Renal cortical epithelial cell (primary cell): ENCODE measurements at places on chromosomes 2 and 18.

DNA sequence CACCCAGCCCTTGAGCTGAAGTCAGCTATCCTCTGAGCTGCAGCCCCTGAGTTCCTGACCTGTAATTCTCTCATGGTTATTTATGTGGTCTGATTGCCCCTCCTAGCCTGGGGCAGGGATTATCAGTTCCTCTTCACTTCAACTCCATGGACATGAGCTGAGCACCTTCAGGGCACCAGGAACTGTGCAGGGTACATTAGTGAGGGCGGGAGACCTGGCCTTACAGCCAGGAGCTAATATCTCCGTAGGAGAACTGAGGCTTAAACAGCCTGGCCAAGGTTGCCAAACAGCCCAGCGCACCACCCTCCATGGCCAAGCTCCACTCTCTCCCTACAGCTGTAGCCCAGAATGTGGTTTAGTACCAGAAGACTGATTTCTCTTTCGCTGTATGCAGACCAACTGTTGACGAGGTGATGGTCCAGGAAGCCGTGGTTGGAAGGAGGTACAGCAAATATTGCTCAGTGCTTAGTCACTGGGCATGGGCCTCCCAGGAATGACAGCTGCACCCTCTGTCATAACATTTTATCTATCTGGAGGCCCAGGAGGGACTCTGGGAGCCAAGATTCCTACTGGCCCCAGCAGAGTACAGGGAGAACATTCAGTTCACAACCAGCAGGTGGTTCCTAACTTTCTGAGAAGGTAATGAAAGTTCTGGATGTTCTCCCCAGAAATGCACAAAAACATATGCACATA lies 228.7 kb upstream of the SIX2 start:
- DNase-seq: peak; percentile 82

DNA sequence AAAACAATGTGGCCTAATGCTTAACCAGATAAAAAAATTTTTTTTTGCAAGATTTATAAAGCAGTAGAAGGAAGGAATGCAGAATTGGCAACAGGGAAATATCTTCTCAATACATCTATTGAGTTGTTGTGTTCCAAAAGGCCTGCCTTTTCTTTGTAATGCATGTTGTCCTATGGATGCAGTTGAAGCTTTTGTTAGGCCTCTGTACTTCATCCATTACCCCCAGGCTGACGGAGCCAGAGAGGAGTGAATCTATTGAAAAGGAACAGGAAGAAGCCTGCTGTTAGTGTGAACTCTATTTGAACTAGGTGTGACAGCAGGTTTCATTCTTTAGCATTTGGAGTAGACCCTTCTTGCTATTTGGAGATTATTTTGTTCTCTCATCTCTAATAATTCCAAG lies 56.5 kb downstream of the MTX2 start:
- peak; percentile 24 for DNase-seq

- DNase-seq: no peak
Measured at GRCh38 chr2:80244905-80245584, 59.5 kb downstream of the LRRTM1 start.

GRCh38 chr18:30763902-30764350 lies 278.6 kb downstream of the DSC3 start:
- no peak for DNase-seq

DNA sequence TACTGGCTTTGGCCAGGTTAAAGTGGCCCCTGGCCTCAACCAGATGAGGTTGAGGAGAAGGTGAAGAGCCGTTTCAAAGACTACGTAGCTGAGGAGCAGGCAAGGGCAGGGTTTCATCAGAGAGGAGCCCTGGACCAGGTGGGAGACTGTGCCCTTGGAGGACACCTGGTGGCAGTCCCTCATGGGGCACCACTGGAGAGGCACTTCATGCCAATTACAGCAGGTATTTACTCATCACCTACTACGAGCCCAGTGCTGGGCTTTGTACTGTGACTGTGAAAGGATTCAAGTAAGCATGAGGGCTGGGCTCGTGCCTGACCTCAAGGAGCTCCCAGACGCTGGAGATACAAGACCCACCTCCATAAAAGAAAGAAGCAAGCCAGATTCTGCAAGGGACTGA lies 37.6 kb downstream of the SMAD7 start:
- no peak for DNase-seq
